ENCODE measurements at places on chromosomes 1 and 21.

GRCh38 chr1:201792534-201793305 is 36.2 kb upstream of the IPO9 start:
- H3K4me1 ChIP-seq, result peaks cover 3% of the 10 kb centered on the region
- H3K36me3 ChIP-seq, result no peaks in the 10 kb centered on the region
- H3K27ac ChIP-seq, result no peak overlapping the region
- no peak overlapping the region for H3K4me3 ChIP-seq

GRCh38 chr1:15756143-15757015 is 2.2 kb upstream of the FBLIM1 start:
- H3K4me1 ChIP-seq, result peaks cover 18% of the 10 kb centered on the region
- no peak overlapping the region for H3K4me3 ChIP-seq
- no peaks in the 10 kb centered on the region for H3K36me3 ChIP-seq
- H3K27me3 ChIP-seq, result peaks cover 33% of the 10 kb centered on the region
- H3K27ac ChIP-seq, result no peak overlapping the region

- no peak for DNase-seq
- no peaks in the 10 kb centered on the region for H3K36me3 ChIP-seq
- H3K27ac ChIP-seq, result no peak overlapping the region
- H3K4me1 ChIP-seq, result peaks cover 6% of the 10 kb centered on the region
- H3K27me3 ChIP-seq, result peaks cover 8% of the 10 kb centered on the region
- no peak overlapping the region for H3K4me3 ChIP-seq
These were observed 7.5 kb downstream of the TMEM125 start for GRCh38 chr1:43277116-43277876.

- no peaks in the 10 kb centered on the region for H3K36me3 ChIP-seq
- H3K4me1 ChIP-seq, result peaks cover 10% of the 10 kb centered on the region
- DNase-seq, result no peak
- H3K27me3 ChIP-seq, result no peaks in the 10 kb centered on the region
- H3K27ac ChIP-seq, result no peak overlapping the region
These were observed 30.2 kb downstream of the AMY1C start for GRCh38 chr1:103779932-103780331.

DNA sequence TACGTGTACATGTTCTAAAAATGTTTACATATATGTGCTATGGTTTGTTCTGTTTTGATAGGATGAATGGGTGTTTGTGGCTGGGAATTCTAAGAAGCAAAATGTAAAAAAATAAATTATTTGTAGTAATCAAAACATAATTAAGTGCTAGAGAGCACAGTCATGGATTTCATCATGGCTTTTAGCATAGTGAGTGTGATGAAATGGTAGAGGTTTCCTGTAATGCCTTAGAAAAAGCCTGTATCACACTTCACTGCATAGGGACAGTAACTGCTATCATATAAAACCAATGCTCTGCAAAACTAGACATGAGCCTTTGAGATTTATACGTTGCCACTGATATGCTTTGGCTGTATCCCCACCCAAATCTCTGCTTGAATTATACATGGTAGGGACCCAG is 99.8 kb downstream of the PTGER3 start:
- H3K27me3 ChIP-seq, result no peaks in the 10 kb centered on the region
- no peak overlapping the region for H3K4me3 ChIP-seq
- DNase-seq, result no peak
- H3K36me3 ChIP-seq, result no peaks in the 10 kb centered on the region
- H3K4me1 ChIP-seq, result no peaks in the 10 kb centered on the region

DNA sequence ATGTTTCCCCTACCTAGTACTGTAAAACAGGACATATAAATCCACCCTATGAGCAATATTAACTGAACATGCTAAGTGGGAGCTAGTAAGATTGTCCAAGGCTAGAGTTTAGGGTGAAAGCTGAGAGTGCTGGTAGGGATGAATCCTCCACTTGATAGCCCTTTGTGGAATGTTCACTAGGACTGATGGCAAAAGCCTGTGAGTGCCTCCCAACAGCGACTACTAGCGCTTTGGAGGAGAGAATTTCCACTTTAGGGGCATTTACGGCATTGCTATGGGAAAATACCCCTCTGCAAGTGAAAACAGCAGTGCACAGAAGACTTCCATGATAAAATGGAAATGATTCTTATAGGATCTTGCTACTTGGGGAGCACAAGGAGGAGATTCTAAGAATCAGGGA is 35.9 kb downstream of the CFHR5 start:
- no peak for DNase-seq
- no peaks in the 10 kb centered on the region for H3K36me3 ChIP-seq
- no peak overlapping the region for H3K4me3 ChIP-seq
- H3K27ac ChIP-seq, result no peak overlapping the region

GRCh38 chr1:118881751-118882150 is 106.4 kb downstream of the TBX15 start:
- H3K4me1 ChIP-seq, result no peaks in the 10 kb centered on the region
- H3K4me3 ChIP-seq, result no peak overlapping the region
- DNase-seq, result no peak
- H3K27me3 ChIP-seq, result peaks cover 4% of the 10 kb centered on the region
- no peak overlapping the region for H3K27ac ChIP-seq

GRCh38 chr1:84078108-84078841 is 65.8 kb upstream of the PRKACB start:
- H3K27me3 ChIP-seq, result no peaks in the 10 kb centered on the region
- peak overlapping the region; percentile 91 for H3K4me3 ChIP-seq
- no peak overlapping the region for H3K27ac ChIP-seq
- DNase-seq, result no peak
- peaks cover 11% of the 10 kb centered on the region for H3K4me1 ChIP-seq
- no peaks in the 10 kb centered on the region for H3K36me3 ChIP-seq

Measured in activated B cell treated with CpG ODN at 0.5 μM for 24 hours (primary cell).